Activated CD4-positive, alpha-beta T cell treated with anti-CD3 and anti-CD28 coated beads, Interleukin-2, amount 10 ng/mL, durations not matched to agents 24 days and 14 days (primary cell): ENCODE measurements at places on chromosomes 5 and 9. TPM values are rescaled to one million over a fixed set of nuclear protein-coding genes. Genes with fewer than 3 reads are reported as not detected.

DNA sequence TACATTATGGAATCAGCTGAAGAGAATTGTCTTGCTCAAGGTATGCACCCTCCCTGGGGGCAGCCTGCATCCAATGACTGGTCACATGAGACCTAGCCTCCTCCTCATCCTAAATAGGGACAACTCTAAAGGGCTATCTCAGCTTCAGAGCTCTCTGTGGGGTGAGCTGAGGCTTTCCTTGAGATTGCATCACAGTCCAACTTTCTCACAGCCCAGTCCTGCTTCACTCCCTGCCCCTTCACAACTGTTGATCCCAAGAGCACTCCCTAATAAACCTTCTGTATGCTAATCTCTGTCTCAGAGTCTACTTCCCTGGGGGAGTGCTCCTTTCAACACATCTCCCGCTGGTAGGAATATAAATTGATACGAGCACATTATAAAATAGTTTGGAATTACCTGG, 44.1 kb upstream of the ERBIN start:
- no peaks in the 10 kb centered on the region for H3K4me1 ChIP-seq
- no peak for DNase-seq
- peaks cover 6% of the 10 kb centered on the region for H3K27me3 ChIP-seq
- no peak overlapping the region for H3K4me3 ChIP-seq
- no peaks in the 10 kb centered on the region for H3K36me3 ChIP-seq

- H3K4me3 ChIP-seq: no peak overlapping the region
- no peaks in the 10 kb centered on the region for H3K4me1 ChIP-seq
- no peak for DNase-seq
- no peak overlapping the region for H3K27ac ChIP-seq
Measured at GRCh38 chr9:134618833-134619447, 22.7 kb upstream of the COL5A1 start.

DNA sequence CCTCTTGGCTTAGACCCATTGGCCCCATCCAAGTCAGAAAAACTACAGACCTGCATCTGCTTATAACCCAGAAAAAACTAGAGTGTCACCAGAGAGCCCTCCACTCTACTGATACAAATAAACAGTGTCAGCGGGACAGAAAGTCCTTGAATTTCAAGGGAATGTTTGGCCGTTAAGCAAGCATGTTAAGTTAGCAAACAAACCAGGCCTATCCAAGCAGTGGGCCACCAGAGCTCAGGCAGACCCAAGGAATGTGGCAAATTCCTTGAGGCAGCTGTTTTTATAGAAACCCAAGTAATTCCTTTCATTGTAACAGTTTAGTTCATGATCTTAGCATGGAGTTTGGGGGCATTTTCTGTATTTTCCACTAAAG, 70.9 kb downstream of the PRLR start:
- no peaks in the 10 kb centered on the region for H3K4me1 ChIP-seq
- no peaks in the 10 kb centered on the region for H3K36me3 ChIP-seq
- DNase-seq: no peak
- no peak overlapping the region for H3K4me3 ChIP-seq

DNA sequence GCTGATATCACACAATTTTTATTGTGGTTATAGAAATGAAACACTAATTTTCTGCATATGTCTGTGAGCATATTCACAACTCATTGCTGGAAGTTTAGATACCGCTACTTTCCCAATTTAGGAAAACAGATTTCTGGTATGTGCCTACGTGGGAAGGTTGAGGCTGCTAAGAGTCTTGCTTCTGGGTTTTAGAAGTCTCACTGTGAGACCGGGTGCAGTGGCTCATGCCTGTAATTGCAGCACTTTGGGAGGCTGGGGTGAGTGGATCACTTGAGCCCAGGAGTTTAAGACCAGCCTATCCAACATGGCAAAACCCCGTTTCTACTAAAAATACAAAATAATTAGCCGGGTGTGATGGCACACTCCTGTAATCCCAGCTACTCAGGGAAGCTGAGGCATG, 39.6 kb downstream of the UBAP1 start:
- H3K27me3 ChIP-seq: no peaks in the 10 kb centered on the region
- H3K27ac ChIP-seq: no peak overlapping the region
- no peak overlapping the region for H3K4me3 ChIP-seq
- no peak for DNase-seq

DNA sequence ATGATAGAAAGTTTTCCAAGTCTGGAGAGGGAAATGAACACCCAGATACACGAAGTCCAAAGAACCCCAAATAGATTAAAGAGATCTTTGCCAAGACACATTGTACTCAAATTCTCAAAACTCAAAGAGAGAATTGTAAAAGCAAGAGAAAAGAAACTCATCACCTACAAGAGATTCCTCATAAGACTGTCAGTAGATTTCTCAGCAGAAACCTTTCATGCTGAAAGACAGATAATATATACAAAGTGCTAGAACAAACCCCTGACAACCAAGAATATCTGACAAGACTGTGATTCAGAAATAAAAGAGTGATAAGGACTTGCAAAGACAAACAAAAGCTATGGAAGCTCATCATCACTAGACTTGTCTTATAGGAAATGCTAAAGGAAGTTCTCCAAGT, 326.7 kb upstream of the ZNF608 start:
- no peaks in the 10 kb centered on the region for H3K27me3 ChIP-seq
- no peak overlapping the region for H3K27ac ChIP-seq
- no peaks in the 10 kb centered on the region for H3K4me1 ChIP-seq
- no peaks in the 10 kb centered on the region for H3K36me3 ChIP-seq

DNA sequence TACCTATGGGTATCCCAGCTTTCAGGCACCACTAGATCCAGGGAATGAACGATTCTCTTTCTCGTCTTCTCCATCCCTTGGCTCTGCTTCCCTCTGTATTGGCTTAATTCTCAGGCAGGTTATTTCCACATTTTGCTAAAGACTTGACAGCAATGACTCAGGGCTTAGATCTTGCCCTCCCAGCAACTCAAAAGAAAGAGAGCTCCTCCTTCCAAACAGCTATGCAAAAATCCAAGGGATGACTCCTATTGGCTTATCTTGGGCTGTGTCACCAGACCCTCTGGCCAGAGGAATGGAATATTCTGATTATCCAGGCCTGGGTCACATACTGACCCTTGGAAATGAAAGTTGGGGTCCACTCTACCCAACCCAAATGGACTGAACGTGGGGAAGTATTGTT, 270.2 kb downstream of the NTRK2 start:
- no peak for DNase-seq
- peaks cover 3% of the 10 kb centered on the region for H3K27me3 ChIP-seq
- H3K36me3 ChIP-seq: no peaks in the 10 kb centered on the region
- no peaks in the 10 kb centered on the region for H3K4me1 ChIP-seq

DNA sequence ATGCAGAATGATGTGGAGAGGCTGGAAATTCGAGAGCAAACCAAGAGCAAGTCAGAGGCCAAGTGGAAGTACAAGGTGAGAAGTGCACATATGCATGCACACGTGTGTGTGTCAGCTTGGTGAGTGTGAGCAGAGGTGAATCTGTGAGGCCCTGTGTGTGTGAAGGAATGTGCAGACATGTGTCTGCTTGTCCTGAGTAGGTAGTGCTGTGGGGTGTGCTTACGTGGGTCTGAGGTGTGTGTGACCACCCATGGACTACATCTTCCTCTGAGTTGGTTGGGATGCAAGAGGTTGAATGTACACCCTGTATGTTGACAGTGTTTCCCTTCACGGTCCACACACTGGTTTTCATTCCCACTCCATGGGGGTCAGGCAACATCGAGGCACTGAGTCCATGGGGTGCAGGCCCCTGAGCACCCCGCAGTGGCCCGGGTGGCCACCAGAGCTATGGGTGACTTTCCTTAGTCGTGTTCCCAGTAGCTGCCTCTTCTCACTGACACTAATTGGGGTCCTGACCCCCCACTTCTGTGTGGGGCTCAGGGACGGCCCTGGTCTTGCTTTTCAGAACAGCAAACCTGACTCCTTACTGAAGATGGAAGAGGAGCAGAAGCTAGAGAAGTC, 86.7 kb downstream of the PHF2 start:
- no peak overlapping the region for H3K27ac ChIP-seq
- H3K4me1 ChIP-seq: no peaks in the 10 kb centered on the region
- H3K4me3 ChIP-seq: no peak overlapping the region
- DNase-seq: no peak
- no peaks in the 10 kb centered on the region for H3K27me3 ChIP-seq

DNA sequence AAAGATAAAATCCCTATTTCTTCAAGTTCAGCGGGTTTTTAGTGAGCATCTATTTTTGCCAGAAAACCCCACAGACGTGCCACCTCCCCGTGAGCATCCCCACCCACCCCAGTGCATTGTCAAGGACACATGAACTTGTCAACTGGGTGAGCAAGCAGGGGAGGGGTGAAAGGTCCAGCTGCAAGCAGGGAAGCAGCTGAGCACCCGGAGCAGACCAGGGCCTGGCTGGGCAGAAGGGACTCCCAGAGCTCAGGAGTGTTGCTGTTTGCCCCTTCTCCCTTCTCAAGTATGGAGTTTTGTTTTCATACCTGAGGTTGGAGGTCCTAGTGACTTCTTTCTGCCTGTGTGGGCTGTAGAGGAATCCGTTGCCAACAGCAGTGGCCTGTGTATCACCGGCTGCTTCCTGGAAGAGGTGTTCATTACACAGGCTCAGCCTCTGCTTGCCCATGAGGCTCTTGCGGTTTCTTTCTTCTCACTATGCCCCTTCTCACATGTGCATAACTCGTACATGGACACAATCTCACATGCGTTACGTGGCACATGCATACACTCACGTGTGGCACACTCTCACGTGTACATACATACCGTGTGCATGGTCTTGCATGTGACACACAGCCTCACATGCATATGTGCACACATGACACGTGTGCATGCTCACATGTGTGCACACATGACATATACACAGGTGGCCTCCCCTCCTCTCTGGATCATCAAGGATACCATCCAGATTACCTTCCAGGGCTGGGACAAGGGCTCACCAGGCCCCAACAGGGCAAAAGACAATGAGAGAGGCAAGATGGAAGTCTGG, 126.7 kb downstream of the MVB12B start:
- H3K4me1 ChIP-seq: peaks cover 3% of the 10 kb centered on the region
- H3K36me3 ChIP-seq: no peaks in the 10 kb centered on the region
- no peak overlapping the region for H3K4me3 ChIP-seq
- DNase-seq: no peak
- no peak overlapping the region for H3K27ac ChIP-seq

GRCh38 chr9:125829743-125830142, 82.6 kb downstream of the PBX3 start:
- peak; percentile 82 for DNase-seq
- no peaks in the 10 kb centered on the region for H3K27me3 ChIP-seq
- no peaks in the 10 kb centered on the region for H3K36me3 ChIP-seq
- peak overlapping the region; percentile 29 for H3K27ac ChIP-seq
- peak overlapping the region; percentile 79 for H3K4me3 ChIP-seq

GRCh38 chr5:74063346-74063745, 437.4 kb downstream of the ARHGEF28 start:
- H3K27ac ChIP-seq: no peak overlapping the region
- H3K27me3 ChIP-seq: peaks cover 2% of the 10 kb centered on the region
- H3K36me3 ChIP-seq: no peaks in the 10 kb centered on the region
- H3K4me1 ChIP-seq: no peaks in the 10 kb centered on the region
- no peak overlapping the region for H3K4me3 ChIP-seq
- no peak for DNase-seq

DNA sequence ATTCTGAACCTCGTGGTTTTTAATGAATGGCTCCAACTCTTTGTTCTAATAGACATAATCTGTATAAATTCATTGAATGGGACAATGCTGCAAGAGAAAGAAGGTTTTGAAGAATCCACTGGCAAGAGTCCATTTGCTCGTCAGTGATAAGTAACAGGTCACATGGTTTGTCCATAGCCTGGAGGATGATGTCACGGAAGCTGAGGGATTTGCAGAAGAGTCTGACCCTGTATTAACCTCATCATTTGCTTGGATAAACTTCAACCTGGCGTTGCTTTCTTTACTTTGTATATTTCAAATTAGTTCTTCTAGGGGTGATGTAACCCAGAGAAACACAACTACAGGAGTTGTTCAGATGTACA, 197.4 kb downstream of the GAS1 start:
- H3K27me3 ChIP-seq: peaks cover 2% of the 10 kb centered on the region
- no peaks in the 10 kb centered on the region for H3K36me3 ChIP-seq
- H3K4me3 ChIP-seq: no peak overlapping the region
- no peak for DNase-seq
- H3K4me1 ChIP-seq: no peaks in the 10 kb centered on the region

DNA sequence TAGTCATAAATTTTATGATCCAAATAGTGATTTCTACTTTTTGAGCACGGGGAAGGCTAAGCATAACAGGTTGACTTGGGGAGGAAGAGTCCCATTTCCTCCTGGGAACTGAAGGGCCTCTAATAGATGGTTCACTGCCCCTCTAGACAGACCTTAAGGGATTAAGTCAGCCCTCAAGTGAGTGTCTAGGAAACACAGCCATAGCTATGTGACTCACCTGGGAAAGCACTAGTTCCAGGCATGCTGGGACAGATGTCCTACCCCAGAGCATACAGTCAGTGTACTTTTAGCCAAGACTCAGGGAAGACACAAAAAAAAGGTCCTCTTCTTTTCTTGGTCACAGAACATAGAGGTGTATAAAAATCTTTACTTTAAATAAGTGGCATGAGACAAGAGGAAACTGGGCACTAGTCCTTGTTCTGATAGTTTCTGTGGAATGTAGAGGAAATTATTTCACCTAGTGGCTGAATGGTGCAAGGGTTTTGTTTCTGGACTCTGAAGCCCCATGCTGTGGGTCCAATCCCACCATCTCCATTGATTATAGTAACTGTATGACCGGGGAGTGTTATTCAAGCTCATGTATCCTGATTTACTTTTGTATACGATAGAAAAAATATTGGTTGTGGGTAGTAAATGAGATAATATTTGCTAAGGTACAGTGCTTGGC, 86.0 kb downstream of the NREP start:
- H3K4me3 ChIP-seq: no peak overlapping the region
- DNase-seq: no peak
- H3K27ac ChIP-seq: no peak overlapping the region
- no peaks in the 10 kb centered on the region for H3K36me3 ChIP-seq
- H3K27me3 ChIP-seq: peaks cover 12% of the 10 kb centered on the region

- no peaks in the 10 kb centered on the region for H3K36me3 ChIP-seq
- H3K4me1 ChIP-seq: peaks cover 25% of the 10 kb centered on the region
- no peak overlapping the region for H3K4me3 ChIP-seq
- H3K27ac ChIP-seq: no peak overlapping the region
- H3K27me3 ChIP-seq: peaks cover 4% of the 10 kb centered on the region
- DNase-seq: no peak
Measured at GRCh38 chr5:149438711-149439132, 59.6 kb upstream of the IL17B start.

- no peak overlapping the region for H3K4me3 ChIP-seq
- H3K36me3 ChIP-seq: no peaks in the 10 kb centered on the region
- H3K27me3 ChIP-seq: peaks cover 6% of the 10 kb centered on the region
Measured at GRCh38 chr5:52898961-52899680, 90.0 kb upstream of the ITGA2 start.

GRCh38 chr9:23538461-23539003, 287.5 kb downstream of the ELAVL2 start:
- no peaks in the 10 kb centered on the region for H3K4me1 ChIP-seq
- no peak overlapping the region for H3K4me3 ChIP-seq
- H3K27ac ChIP-seq: no peak overlapping the region
- no peaks in the 10 kb centered on the region for H3K36me3 ChIP-seq
- no peak for DNase-seq
- peaks cover 4% of the 10 kb centered on the region for H3K27me3 ChIP-seq

GRCh38 chr9:74570879-74571512, 73.9 kb downstream of the RORB start:
- H3K4me3 ChIP-seq: no peak overlapping the region
- no peaks in the 10 kb centered on the region for H3K4me1 ChIP-seq
- H3K36me3 ChIP-seq: no peaks in the 10 kb centered on the region
- H3K27me3 ChIP-seq: no peaks in the 10 kb centered on the region
- DNase-seq: peak; percentile 71

The FOXD4L3 gene
- total RNA-seq: not detected in 2 replicates

The HTR4 gene
- not detected in 2 replicates for total RNA-seq

The CCL28 gene
- total RNA-seq: 7.4 and 7.5 TPM in 2 replicates

The CRHBP gene
- total RNA-seq: 0.23 and 0.31 TPM in 2 replicates

The CATSPER3 gene
- 0.54 and 0.64 TPM in 2 replicates for total RNA-seq

The PCDHB7 gene
- total RNA-seq: not detected in 2 replicates

The FBXL7 gene
- total RNA-seq: not detected in 2 replicates

The HAVCR2 gene
- total RNA-seq: 70.0 and 73.1 TPM in 2 replicates

The HAVCR1 gene
- total RNA-seq: 1.6 and 2.2 TPM in 2 replicates

The IFNA13 gene
- not detected in 2 replicates for total RNA-seq
